ENCODE measurements at places on chromosomes 16 and 17. TPM values are rescaled to one million over a fixed set of nuclear protein-coding genes. Genes with fewer than 3 reads are reported as not detected.

- peak within 1 kb of the TSS; percentile 97 for H3K27ac ChIP-seq
- H3K4me3 ChIP-seq: peak within 1 kb of the TSS; percentile 93
- DNase-seq: peak; percentile 81
- peaks cover 32% of the 10 kb centered on the region for H3K4me1 ChIP-seq
These were observed at the start of gene TNFRSF12A for GRCh38 chr16:3020247-3020603. TNFRSF12A (plus strand) TSS chr16:3020368; CDS start chr16:3020398, 30 bp downstream.

Gene TEDC2
- not detected for total RNA-seq

DNA sequence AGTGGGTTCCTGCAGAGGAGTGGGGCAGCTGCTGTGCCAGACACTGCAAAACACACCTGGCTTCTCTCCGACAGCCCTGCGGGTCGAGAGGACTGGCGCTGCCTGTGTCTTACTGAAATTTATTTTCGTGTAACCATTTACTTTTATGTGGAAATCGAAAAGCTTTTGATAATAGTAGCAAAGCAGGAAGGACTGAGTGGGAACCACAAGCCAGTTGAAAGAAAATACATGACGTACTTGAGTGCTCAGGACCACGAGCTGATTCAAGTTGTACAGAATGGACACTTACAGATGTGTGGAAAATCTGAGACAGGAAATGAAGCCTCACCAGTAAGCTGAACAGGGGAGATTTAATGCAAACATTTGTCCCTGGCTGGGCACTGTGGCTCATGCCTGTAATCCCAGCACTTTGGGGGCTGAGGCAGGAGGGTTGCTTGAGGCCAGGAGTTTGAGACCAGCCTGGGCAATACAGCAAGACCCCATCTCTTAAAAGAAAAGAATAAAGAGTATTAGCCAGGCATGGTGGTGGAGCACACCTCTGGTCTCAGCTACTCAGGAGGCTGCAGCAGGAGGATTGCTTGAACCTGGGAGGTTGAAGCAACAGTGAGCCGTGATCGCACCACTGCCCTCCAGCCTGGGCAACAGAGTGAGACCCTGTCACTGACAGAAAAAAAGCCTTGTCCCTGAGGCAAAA is 11.3 kb upstream of the RPL13 start:
- no peak overlapping the region for H3K4me3 ChIP-seq
- H3K27me3 ChIP-seq: no peaks in the 10 kb centered on the region
- no peak overlapping the region for H3K27ac ChIP-seq
- H3K36me3 ChIP-seq: no peaks in the 10 kb centered on the region

- DNase-seq: no peak
- H3K36me3 ChIP-seq: no peaks in the 10 kb centered on the region
- no peak overlapping the region for H3K4me3 ChIP-seq
- no peaks in the 10 kb centered on the region for H3K4me1 ChIP-seq
- H3K27ac ChIP-seq: no peak overlapping the region
These were observed 221.0 kb upstream of the HS3ST3A1 start for GRCh38 chr17:13822700-13823099.

Gene C1QL1
- 3.4 TPM for total RNA-seq

Gene GLIS2
- total RNA-seq: 11.1 TPM

GRCh38 chr17:29565643-29566472 is 979 bp downstream of the ABHD15 start:
- DNase-seq: no peak
- peak overlapping the region; percentile 38 for H3K4me3 ChIP-seq
- H3K4me1 ChIP-seq: no peaks in the 10 kb centered on the region
- no peaks in the 10 kb centered on the region for H3K27me3 ChIP-seq
- H3K27ac ChIP-seq: peak overlapping the region; percentile 87

Gene CLEC18B
- 1.4 TPM for total RNA-seq

- no peak overlapping the region for H3K27ac ChIP-seq
- H3K4me3 ChIP-seq: no peak overlapping the region
- no peak for DNase-seq
These were observed 178.9 kb upstream of the SOX9 start for GRCh38 chr17:71941920-71942319.

Gene SARM1
- total RNA-seq: 20.0 TPM

DNA sequence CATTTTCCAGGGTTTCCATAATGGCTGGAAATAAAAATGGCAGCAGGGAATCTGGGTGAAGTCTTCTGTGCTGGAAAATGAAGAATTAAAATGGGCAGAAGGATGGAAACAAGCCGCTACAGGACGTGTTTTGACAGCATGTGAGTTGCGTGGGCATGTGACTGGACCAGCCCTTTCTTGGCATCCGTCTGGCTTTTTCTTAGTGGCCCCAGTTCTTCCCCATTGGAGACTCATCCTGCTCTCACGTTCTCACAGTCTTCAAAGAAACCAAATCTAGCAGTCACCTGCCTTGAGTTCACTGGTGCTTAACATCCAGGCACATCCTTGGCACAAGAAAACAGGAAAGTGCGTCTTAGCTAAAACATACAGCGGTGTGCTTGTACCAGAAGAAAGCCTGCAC is 180.2 kb upstream of the CACNG5 start:
- H3K27me3 ChIP-seq: no peaks in the 10 kb centered on the region
- H3K36me3 ChIP-seq: no peaks in the 10 kb centered on the region
- no peaks in the 10 kb centered on the region for H3K4me1 ChIP-seq
- no peak for DNase-seq

DNA sequence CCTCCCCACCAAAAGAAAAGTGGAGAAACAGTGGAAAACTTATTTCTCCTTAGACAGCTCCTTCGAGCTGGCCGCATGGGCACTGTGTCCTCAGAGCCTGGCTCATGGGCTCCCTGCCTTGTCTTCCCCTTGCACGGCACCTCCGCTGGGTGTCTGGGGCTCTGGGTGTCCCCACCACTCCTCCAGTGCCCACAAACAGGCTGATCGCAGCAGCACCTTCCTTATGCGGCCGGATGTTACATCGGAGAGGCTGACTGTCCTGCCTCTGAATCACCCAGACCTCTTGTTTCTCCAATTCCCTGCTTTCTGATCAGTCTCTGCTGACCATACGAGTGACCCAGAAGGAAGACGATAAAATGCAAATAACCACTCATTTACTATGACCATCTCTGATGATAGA is 121.7 kb downstream of the SLC39A11 start:
- DNase-seq: no peak
- H3K27me3 ChIP-seq: no peaks in the 10 kb centered on the region
- no peak overlapping the region for H3K27ac ChIP-seq
- no peaks in the 10 kb centered on the region for H3K36me3 ChIP-seq

GRCh38 chr16:75555707-75556430 is at the start of gene TMEM231:
TMEM231 (minus strand) TSS chr16:75556252; CDS start chr16:75556209, 43 bp downstream.
- H3K4me3 ChIP-seq: peak within 1 kb of the TSS; percentile 91
- H3K36me3 ChIP-seq: no peaks in the 10 kb centered on the region
- H3K27me3 ChIP-seq: no peaks in the 10 kb centered on the region
- DNase-seq: peak; percentile 96

Gene CD300E
- 0.14 TPM for total RNA-seq

Gene P3H4
- total RNA-seq: 8.4 TPM

Gene SKAP1
- total RNA-seq: 4.3 TPM

- no peak overlapping the region for H3K27ac ChIP-seq
- H3K36me3 ChIP-seq: no peaks in the 10 kb centered on the region
- H3K27me3 ChIP-seq: no peaks in the 10 kb centered on the region
- H3K4me3 ChIP-seq: no peak overlapping the region
- DNase-seq: no peak
- H3K4me1 ChIP-seq: no peaks in the 10 kb centered on the region
These were observed 4.8 kb upstream of the LPO start for GRCh38 chr17:58233543-58233942.

- peak; percentile 89 for DNase-seq
- peak overlapping the region; percentile 75 for H3K27ac ChIP-seq
- H3K4me3 ChIP-seq: peak overlapping the region; percentile 4
- H3K36me3 ChIP-seq: no peaks in the 10 kb centered on the region
- H3K4me1 ChIP-seq: peaks cover 21% of the 10 kb centered on the region
These were observed 1.1 kb upstream of the STUB1 start for GRCh38 chr16:678858-679813.

GRCh38 chr17:70076189-70076588 is 1.2 kb downstream of the KCNJ16 start:
- H3K27ac ChIP-seq: no peak overlapping the region
- H3K36me3 ChIP-seq: no peaks in the 10 kb centered on the region
- H3K27me3 ChIP-seq: no peaks in the 10 kb centered on the region
- peaks cover 13% of the 10 kb centered on the region for H3K4me1 ChIP-seq

DNA sequence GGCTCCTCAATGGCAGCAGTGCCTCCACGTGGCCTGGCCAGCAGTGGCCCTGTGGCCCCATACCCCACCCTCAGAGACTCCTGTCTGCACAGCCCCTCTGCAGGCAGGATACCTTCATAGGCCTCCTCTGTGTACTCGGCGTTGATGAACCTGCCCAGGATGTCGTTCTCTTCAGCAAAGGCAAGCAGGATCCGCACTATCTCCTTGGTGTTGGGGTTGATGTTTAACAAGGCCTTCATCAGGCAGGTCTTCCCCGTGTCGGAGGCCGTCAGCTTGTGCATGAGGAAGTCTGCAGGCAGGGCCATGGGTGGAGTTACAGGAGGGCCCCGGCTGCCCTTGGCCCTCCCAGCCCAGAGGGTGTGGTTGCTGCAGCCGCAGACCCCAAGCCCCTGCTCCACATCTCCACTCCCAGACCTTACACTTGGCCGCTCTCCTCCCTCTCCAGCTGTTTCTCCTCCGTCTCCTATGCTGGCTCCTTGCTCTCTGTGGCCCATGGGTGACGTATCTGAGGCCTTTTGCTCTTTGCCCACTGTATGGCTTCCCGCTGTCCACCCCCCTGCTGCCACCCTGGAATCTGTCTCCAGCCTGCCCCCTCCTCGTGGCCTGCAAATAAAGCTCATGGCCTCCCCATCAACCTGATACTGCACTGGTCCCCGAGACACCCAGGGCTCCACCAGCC is 15.1 kb downstream of the TRPV3 start:
- no peak for DNase-seq
- no peaks in the 10 kb centered on the region for H3K36me3 ChIP-seq
- H3K27me3 ChIP-seq: no peaks in the 10 kb centered on the region
- no peak overlapping the region for H3K27ac ChIP-seq

DNA sequence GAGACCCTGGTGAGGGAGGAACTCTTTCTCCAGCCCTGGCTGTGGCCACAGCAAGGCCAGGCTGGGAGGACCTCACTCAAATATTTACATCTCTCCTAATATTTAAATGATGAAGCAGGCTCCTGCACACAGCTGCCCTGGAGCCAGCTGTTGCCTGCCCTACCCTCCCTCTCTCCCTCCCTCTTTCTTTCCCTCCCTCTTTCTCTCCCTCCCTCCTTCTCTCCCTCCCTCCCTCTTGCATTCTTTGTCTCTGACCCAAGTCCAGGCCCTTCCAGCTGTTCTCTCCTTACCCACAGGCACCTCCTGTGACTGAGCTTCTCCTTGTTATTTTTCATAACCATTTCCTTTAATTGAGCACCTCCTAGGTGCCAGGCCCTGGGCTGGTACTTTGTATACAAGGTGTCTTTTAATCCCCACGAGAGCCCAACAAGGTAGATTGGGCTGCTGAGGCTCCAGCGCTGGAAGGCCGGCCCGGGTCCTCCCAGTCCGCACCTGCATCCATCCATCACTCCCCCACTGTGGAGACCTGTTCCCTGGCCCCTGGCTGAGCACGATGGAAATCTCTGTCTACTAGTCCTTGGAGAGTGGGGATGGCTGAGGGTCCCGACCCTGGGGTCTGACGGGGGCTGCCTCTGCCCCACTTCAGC is 242.3 kb downstream of the SEC14L1 start:
- H3K36me3 ChIP-seq: no peaks in the 10 kb centered on the region
- no peak overlapping the region for H3K27ac ChIP-seq
- H3K4me3 ChIP-seq: no peak overlapping the region
- no peak for DNase-seq
- H3K4me1 ChIP-seq: peaks cover 4% of the 10 kb centered on the region

- no peaks in the 10 kb centered on the region for H3K4me1 ChIP-seq
- no peak for DNase-seq
- H3K27me3 ChIP-seq: no peaks in the 10 kb centered on the region
These were observed 348.3 kb downstream of the C16orf95 start for GRCh38 chr16:86968866-86969265.

Gene TMEM256
- total RNA-seq: 36.3 TPM

DNA sequence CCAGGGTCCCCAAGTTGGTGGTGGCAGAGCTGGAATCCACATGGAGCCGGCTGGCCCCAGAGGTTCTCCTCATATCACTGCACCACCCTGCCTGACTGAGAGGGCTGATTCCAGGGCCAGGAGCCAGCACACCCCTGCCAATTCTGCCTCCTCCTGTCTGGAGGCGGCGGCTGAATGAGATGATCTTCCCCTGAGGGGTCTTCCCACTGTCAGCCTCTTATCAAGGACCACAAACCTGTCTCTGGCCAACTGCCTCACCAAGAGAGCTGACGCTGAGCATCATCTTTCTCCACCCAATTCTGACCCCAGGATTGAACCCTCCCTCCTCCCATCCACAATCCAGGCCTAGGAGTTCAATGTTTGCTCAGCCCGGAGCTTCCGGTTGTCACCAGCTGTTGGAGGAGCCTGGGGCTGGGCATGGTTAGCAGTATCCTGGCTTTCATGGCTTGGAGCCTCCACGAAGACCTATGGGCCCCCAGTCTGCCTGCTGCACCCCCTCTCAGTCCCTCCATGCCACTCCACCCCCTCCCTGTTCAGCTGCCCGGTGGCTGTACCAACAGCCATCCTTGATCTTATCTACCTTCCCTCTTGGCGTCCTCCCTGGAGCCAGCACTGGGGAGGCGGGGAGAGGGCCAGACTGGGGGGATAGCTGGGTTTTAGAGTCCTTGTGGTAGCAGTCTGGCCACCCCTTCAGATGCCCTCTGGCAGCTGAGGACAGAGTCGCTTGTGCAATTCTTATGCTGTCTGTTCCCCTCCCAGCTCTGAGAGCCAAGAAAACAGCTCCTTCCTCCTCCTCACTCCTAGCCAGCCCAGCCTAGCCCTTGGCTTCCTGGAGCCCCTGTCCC is 25.6 kb downstream of the ABCC3 start:
- H3K4me1 ChIP-seq: peaks cover 24% of the 10 kb centered on the region
- no peaks in the 10 kb centered on the region for H3K27me3 ChIP-seq
- peak overlapping the region; percentile 71 for H3K27ac ChIP-seq

DNA sequence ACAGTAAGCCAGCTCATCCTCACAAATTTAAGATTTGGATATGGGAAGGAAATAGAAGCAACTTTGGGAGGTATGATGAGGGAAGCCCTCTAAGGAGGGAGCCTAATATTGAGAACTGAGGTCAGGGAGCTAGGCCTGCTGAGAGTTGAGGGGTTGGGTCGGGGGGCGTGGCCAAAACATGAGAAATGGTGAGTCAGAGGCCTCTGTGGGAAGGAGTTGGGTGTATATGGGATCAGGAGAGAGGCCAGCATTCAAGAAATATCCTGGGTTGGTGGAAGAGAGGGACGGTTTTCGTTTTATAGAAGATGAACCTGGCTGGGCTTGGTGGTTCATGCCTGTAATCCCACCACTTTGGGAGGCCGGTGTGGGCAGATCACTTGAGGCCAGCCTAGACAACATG is 48.4 kb downstream of the CLEC16A start:
- H3K27me3 ChIP-seq: no peaks in the 10 kb centered on the region
- no peaks in the 10 kb centered on the region for H3K36me3 ChIP-seq
- DNase-seq: no peak
- no peaks in the 10 kb centered on the region for H3K4me1 ChIP-seq
- peak overlapping the region; percentile 56 for H3K27ac ChIP-seq
